ENCODE measurements at places on chromosomes 7 and 10. TPM values are rescaled to one million over a fixed set of nuclear protein-coding genes. Genes with fewer than 3 reads are reported as not detected.

The COL1A2 gene
- total RNA-seq = not detected

- DNase-seq = no peak
These were observed 389.4 kb upstream of the NPVF start for GRCh38 chr7:25617673-25618072.

- DNase-seq = no peak
These were observed 426.4 kb downstream of the TYW1 start for GRCh38 chr7:67423065-67423464.

The FAM221A gene
- 6.5 TPM for total RNA-seq
